ENCODE measurements at places on chromosomes 4 and X.
A peak's percentile ranks its signal among the peaks of the same experiment; 100 is the strongest.

DNA sequence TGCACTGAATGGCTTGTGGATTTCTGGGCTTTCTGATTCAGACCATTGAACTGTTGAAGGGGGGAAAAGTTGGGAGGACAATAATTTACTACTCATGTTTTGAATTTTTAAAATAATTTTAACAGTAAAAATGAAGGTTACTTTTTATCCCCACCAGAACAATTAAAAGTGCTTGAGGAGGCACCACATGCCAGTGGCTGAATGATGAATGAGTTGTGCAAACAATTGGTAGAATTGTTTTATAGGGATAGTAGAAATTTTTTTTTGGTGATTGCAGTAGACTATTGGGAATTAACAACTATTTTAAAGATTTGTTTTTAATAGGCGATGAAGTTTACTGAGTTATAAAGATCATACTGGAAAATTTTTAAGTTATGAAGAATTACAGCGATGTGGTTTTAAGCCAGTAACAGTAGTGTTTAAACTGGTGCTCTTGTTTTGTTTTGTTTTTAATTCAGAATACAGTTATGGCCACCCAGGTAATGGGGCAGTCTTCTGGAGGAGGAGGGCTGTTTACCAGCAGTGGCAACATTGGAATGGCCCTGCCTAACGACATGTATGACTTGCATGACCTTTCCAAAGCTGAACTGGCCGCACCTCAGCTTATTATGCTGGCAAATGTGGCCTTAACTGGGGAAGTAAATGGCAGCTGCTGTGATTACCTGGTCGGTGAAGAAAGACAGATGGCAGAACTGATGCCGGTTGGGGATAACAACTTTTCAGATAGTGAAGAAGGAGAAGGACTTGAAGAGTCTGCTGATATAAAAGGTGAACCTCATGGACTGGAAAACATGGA is 2.7 kb downstream of the REST start:
- DNase-seq: no peak

DNA sequence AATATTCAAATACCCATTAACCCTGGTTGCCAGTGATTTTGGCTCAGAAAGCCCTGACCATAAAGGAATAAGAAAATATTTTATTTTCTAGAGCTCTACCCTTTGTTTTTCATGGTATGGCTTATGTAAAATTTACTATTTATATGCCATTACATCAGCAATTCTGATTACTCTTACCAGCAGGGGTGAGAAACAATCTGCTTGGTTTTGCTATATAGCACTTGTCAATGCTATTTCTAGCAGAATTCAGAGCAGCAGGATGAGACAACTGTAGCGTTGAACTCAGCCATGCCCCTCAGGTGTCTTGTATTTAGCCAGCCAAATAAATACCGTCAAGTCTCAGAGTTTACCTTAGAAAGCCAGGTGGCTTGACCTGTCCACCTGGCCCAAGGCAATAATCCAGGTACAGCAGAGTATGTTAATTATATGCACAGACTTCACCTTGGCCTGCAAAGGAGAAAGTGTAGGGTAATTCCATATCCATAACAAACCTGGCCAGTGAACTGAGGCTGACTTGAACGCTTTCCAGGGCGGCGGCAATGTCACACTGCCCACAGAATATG is 1303.5 kb downstream of the RAPGEF2 start:
- no peak for DNase-seq

GRCh38 chr4:111633663-111634266 is 511.5 kb upstream of the FAM241A start:
- DNase-seq: no peak

GRCh38 chr4:148164557-148164956 is 277.7 kb downstream of the NR3C2 start:
- no peak for DNase-seq

DNA sequence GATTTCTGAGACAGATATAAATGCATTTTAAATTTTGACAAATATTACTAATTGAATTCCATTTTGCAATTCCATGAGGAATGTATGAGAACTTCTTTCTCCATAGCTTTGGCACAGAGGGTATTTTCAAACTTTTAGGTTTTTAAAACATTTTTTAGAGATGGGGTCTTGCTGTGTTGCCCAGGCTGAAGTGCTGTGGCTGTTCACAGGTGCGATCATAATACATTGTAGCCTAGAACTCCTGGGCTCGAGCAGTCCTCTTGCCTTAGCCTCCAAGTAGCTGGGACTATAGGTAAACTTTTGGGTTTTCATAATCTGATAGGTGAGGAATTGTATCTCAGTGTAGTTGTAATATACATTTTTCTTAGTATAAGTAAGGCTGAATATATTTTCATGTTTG is 53.4 kb downstream of the ANXA3 start:
- no peak for DNase-seq

DNA sequence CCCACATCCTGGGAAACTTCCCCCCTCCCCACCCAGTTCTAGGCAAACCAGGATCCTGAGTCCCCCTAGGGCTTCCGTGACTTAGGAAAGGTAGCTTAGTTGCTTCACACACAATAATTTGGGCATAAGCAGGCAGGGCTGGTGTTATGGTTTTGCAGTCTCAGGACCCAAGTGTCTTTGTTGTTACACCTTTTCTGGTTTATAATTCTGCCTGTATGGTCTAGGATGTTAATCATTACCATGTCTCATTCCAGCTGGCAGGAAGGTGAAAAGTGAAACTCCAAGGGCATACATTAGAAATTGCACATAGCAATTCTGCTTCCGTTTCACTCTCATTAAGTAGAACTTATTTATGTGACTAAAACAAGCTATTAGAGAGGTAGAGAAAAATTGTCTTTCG is 16.8 kb downstream of the UGT8 start:
- no peak for DNase-seq

GRCh38 chrX:42384956-42385355 is 393.0 kb downstream of the PPP1R2C start:
- peak; percentile 45 for DNase-seq

GRCh38 chr4:108115168-108115526 is 53.6 kb downstream of the LEF1 start:
- DNase-seq: no peak

DNA sequence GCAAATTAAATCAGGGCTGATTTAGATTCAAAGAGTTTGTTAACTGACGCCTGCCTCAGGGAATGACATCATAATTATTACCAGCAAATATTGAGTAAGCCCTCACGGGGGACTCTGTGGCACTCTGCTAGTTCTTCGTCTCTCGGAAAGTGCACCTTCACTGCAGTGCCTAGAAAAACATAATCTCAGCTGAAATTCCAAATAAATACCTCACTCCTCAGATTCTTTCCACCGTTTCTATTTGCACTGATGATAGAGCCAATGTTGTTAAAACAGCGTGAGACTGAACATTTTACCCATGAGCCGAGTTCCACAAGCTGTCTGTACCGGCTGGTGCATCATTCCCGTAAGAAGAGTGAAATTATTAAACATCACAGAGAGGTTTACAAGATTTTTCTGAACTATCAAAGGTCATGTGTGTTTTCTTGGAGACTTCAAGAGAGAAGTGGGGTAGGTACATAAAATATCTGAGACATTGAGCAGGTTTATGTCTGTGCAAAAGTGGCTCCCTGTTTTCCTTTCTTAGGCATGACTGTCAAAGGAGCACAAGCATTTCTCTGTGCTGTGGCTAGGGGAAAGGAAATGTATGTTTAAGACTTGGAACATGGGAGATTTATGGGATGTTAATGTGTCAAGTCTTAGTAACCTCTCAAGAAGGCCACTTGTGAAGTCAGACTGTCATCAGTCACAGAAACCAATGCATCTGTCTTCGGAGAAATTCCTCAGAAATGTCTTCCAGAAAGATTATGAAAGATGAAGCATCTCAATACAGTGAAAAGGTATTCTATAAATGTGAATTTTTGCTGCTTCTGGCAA is 119.6 kb downstream of the CBLL2 start:
- no peak for DNase-seq

DNA sequence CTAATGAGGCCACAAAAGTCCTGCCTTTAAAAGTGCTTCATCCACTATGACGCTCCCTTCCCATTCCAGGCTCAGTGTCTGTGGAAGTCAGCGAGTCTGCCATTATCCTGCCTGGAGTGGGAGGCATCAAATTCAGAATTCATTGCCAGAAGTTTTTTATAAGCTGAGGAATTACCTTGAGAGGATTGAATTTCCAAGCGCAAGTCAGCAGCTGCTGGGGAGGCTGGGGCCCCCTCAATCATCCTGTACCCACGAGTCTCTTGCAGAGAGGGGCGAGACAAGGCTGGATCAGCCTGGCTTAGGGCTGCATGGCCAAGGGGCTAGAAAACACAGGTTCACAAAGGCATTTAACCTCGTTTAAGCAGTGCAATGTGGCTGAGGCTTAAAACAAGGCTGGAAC is 170.5 kb upstream of the NOCT start:
- DNase-seq: peak; percentile 68

GRCh38 chr4:56727150-56727549 is 46.1 kb upstream of the HOPX start:
- no peak for DNase-seq

- no peak for DNase-seq
Observed at GRCh38 chr4:124953061-124953460, 240.5 kb upstream of the ANKRD50 start.

GRCh38 chr4:86759298-86759697 is 89.9 kb downstream of the SLC10A6 start:
- no peak for DNase-seq

- no peak for DNase-seq
Observed at GRCh38 chr4:32748061-32748460, 2027.9 kb downstream of the PCDH7 start.

- DNase-seq: no peak
Observed at GRCh38 chr4:73451404-73451803, 15.4 kb downstream of the AFP start.

- no peak for DNase-seq
Observed at GRCh38 chr4:98423009-98423408, 161.8 kb downstream of the RAP1GDS1 start.

DNA sequence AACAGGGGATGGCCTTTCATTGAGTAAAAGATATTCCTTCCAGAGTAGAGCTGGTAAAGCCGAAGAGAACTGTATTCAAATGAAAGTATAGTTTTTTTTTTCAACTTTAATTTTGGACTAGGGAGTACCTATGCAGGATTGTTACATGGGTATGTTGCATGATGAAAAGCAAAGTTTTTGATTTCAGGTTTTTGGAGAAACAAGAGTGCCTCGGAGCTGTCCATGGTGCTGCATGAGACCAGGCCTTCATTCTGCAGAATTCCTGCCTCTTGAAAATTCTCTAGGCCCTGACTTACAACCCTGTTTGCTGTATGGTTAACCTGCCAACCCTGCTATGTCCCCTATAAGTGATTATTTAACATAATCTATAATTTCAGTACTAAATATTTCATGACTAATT is 1065.7 kb upstream of the FTHL17 start:
- DNase-seq: no peak

DNA sequence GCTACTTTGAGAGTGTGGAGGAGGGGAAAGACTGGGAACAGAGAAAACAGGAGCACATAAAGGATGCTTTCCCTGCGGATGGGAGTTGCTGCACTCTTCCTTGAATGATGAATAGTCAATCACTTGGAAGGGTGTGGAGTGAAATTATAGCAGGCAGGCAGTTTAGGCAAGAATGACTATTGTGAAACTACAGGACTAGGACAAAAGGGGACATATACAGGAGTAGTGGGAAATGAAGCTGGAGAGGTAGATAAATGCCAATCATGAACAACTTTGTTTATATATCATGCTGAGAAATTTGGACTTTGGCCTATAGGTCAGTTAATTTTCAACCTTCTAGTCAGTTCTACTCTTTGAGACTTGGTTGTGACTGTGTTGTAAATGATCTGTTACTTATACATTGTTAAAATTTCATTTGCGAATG is 76.9 kb downstream of the PAQR3 start:
- no peak for DNase-seq

- DNase-seq: peak; percentile 64
Observed at GRCh38 chr4:81844717-81845116, 373.0 kb upstream of the RASGEF1B start.

All from head of caudate nucleus (tissue), 42 donors.